ENCODE measurements at places on chromosomes 2 and 18.

DNA sequence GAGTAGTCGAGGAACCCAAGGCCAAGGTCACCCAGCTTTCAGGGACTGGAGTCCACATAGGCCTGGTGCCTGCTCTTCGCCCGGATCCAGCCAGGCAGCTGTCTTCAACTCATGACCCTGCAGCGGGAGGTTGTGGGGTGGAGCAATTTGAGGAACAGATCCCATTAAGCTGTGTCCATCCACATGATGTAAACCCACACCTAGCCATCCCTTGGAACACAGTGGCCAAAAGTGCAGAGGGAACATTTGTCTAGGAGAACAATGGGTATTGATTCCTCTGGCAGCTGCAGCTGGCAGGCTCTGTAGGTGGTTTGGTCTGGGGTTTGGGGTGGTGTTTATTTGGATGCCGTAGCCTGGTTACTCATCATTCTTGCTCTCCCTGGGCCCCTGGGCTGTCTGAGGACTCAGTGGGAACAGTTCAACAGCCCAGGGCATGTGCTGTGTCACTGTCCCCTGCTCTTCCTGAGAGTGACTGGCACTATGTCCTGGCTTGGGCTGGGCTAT is 99.4 kb downstream of the TFCP2L1 start:
- DNase-seq: no peak

GRCh38 chr2:10963155-10963554 is 51.4 kb downstream of the KCNF1 start:
- no peak for DNase-seq

GRCh38 chr18:4293337-4293736 is 161.8 kb downstream of the DLGAP1 start:
- DNase-seq: no peak

DNA sequence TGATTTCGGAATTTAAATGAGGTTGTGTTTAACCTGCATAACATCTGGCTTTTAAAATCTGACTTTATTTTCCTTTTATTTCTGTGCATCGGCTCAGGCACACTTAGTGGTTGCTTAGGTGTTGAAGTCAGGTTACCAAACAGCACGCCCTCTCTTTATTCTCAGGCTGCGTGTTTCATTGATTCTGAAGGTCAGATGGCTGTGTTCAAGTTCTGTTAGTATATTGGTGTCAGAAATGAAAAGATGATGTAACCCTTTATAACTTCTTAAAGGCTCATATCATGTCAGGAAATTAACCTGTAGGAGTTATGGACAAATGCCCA is 246.5 kb downstream of the LDLRAD4 start:
- DNase-seq: no peak

DNA sequence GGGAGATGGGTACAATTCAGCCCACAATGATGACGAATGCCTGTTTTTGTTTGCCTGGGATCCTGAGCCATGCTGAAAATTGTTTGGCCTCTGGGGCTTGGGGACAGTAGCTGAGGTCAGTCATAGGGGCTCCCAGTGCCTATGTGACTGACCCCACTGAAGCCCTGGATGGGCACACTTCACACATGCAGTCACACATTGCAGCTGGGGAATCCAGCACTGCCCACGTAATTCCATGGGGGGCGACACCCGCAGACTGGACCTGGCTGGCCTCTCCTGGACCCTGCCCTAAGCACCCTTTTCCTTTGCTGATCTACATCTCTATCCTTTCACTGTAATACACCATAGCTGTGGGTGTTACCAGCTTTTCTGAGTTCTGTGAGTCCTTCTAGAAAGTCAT is 295.2 kb upstream of the HS6ST1 start:
- no peak for DNase-seq

- no peak for DNase-seq
Observed at GRCh38 chr2:195419033-195419432, 238.0 kb upstream of the SLC39A10 start.

GRCh38 chr2:59691518-59692190 is 861.8 kb downstream of the BCL11A start:
- no peak for DNase-seq

DNA sequence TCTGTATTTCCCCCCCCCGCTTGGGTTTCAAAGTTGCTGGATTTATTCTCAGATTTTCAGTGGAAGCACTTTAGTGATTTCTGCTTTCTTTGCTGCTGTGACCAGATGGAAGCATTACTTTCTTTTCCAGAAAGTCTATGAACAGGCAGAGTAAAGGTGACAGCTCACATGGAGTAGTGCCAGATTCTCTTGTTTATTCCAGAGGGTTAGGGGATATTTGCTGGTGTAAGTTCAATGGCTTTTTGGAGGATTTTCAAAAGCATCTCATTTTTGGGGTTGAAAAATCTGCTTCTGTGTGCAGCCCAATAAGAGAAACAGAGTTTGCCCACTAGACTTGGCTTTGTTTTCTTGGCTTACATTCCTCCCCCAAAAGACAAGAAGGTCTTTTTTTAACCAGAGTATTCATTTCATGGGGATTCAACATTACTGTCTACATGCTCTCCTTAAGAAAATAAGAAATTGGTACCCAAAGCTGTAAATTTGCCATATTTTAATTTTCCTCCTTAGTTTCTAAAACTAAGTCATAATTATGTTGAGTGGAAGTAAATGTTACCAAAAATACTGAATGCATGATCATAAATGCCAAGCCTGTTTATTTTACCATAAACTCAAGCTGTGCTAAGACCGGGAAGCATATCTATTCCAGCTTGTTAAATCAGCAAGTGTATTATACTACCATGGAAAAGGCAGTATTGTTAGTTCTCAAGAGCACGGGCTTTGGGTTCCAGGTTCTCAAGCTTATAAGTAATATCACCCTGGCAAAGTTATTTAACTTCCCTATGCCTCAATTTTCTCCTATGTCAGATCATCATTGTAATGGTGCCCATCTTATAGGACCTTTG is 557.2 kb downstream of the CPS1 start:
- no peak for DNase-seq

DNA sequence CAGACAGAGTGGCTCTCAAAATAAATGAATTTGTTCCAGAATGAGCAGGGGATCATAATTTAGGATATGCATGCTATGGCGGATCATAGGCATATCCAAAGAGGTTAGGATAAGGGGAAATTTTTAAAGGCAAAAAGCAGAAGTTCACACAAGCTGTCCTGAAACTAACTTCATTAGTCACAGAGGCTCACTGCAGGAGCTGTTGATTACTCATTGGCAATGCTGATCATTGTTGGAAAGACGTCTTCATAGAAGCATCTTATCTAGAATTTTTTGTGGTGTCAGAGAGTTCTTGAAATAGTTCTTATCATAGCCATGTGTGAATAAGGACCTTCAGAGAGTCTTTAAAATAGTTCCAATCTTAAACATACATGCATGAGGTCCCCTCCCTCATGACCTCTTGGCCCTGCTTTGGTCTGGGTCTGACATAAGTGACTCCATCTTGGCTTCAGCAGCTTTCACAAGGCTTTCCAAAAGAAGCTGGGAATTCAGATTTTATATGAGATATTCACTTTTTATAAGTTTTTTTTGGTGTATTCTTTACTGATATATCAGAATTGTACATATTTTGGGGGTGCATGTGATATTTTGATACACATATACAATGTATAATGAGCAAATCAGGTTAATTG is 7.5 kb upstream of the CCDC195 start:
- DNase-seq: no peak

DNA sequence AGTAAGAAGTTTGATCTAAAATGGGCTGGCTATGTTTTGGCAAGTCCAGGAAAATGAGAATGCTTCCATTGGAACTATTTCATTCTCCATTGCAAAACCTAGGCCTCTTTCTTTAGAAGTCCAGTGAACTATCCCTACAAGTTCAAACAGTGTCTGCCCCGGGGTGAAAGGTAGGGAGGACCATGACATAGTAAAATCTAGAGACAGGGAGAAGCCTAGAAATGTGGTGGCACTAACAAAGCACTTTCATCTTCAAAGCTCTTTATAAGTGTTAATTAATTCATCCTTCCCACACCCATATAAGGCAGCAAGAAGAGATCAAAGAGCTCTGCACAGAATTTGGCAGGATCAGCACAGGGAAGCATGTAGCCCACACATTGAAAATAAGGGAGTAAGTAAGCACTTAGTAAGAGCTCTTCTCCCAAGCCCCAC is 214.5 kb downstream of the IRS1 start:
- no peak for DNase-seq

DNA sequence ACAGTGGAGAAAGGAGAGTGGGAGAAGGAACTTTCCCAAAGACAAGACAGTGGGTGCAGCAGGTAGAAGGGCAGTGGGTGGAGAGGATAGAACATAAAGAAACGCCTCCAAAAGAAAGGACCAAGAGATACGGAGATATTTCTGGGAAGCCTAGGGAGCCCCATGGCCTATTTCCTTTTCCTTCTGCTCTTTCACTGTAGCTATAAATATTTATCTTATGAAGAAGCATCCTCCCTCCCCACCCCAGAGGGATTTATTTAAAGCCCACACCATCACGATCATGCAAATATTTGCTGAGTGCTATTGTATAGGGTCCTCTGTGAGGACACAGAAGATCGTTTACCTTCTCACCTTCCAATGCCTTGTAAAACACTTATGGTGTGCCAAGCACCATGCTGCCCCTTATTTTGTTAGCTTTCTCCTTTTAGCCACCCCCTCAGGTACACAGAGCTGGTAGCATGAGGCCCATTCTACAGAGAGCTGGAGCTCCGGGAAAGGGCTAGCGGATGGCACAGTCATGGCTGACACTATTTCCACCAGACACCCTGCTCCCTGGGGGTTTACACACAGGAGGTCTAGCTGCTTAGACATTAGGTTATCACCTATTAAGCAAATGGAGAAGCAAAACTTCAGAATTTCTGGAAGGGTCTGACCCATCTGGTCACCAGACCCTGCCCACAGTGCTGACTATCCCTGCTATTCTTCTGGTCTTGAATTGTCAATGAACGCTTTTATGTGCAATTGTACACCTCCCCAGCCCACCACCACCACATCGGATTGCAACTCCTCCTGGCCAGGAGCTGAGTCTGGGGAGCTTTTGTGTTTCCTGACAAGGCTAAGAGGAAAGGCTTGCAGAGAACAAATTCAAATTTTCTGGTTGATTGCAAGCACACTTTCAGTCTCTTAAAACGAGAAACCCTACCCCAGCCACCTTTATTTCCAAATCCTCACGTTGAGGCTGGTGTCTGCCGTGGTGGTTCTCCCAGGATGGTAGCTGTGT is 91.8 kb upstream of the KLF7 start:
- no peak for DNase-seq

DNA sequence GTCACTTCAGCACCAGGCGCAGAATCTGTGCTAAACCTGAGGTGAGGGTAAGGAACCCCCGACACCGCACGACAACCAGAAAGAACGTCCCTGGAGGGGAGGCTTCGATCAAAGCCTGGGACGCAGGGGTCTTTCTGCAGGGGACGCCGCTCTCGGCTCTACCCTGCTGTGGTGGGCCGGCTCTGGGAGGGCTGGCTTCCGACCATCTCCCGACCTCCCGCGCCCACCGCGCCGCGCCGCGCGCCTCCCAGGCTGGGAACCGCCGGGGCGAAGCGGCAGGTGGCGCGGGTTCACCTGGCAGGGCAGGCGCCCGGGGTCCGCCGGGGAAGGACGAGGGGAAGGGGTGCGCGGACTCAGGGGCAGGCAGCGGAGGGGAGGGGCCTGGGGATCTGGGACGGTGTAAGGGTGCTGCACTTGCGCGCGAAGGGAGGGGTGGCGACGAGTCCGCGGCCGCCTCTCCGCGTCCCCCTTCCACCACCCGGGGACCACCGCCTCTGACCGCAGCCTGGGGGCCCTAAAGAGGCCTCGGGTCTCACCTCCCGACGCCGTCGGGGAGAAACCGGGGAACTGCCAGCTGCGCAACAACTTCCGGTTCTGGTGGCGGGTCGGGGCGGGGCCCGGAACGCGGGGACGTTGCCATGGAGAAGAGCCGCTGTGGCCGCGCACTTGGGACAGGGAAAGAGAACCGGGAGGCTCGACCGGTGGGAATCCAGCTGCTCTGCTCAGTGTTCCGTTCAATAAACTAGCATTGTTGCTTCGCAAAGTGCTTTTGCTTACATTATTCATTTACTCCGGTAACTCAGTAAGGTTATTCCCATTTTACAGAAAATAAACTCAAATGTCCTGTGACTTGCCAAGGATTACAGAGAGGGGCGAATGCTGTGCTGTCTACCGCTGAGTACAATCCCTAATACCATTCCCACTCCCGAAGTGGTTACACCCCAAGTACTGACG is at the start of gene ZNF396:
Gene ZNF396 (minus strand): TSS at position 596 of the 954 bp plus-strand sequence. CDS start 3,045 bp downstream, outside the sequence.
- DNase-seq: no peak

DNA sequence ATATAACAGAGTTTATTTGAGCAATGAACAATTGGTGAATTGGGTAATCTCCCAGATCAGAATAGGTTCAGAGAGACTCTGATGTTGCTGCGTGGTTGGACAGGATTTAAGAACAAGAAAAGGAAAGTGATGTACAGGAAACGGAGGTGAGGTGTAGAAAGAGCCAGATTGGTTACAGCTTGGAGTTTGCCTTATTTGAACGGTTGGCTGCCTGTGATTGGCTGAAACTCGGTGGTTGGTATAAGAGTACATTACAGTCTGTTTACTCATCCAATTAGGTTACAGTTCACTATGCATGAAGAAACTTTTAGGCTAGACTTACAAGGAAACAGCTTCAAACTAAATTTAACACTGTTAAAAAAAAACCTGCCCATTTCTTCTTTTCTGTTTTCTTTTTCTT is 68.0 kb upstream of the CABLES1 start:
- no peak for DNase-seq

DNA sequence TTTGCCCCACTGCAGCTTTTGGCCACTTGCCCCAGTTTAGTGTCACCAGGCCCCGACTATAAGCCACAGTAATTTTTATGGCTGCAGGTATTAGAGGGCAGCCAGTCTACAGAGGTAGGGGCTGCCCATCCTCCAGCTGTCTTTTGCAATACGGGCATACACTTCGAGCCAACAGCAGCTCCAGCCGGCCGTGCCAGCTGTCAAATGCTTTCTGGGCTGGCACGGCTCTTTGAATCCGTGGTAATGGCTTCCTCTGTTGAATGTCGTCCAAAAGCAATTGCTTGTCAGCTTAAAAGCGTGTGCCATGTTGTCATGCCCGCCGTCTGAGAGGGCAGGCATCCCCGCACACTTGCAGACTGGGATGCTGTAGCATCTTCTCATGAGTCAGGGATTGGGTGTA is 41.3 kb downstream of the BCL2L11 start:
- no peak for DNase-seq

- no peak for DNase-seq
Observed at GRCh38 chr2:217743407-217743806, 259.4 kb downstream of the TNS1 start.

- no peak for DNase-seq
Observed at GRCh38 chr2:200637901-200638300, 52.1 kb downstream of the AOX1 start.

DNA sequence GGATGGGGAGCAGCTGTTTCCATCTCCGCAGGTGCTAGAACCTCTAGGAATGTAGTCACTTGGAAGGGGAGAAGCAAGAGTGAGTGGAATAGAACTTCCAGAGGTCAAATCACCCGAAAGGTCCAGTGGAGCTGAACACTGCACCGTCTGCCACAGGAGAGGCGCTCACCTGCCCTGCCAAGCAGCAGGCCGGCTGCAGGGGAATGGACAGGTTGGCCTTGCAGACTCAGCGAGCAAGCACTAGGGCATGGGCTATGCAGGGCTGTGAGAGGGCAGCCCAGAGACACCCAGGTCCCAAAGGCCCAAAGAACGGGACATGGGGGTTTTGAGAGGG is 214.2 kb downstream of the TNS1 start:
- no peak for DNase-seq

GRCh38 chr2:231820786-231821303 is 34.6 kb downstream of the COPS7B start:
- DNase-seq: no peak

Measured in cortex of kidney (tissue), 1 donor.